Thoracic aorta (tissue), 2 donors: ENCODE measurements at places on chromosomes 1 and 21.

- DNase-seq = no peak
These were observed at the start of gene SFN for GRCh38 chr1:26862781-26863684. TSS of gene SFN (plus strand) at chr1:26863149. CDS start at chr1:26863213, 64 bp downstream.

- DNase-seq = no peak
These were observed 758 bp upstream of the CNTN2 start for GRCh38 chr1:205041998-205042910.

DNA sequence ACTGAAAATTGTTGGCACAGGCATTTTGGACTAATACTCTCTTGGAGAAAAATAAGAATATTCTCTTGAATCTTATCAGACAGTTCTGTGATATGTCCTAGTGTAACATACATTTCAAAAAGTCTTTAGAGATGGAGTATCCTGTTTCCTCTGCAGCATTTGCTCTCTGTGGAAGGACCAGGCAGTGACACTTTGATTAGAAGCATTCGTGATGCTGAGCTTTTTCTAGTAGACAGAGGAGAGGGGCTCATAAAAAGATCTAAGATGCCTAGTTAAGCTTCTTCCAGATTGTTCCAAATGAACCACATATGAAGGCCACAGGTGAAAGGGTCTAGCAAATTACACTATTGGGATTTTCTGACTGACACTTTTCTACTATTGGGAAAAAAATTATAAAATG lies 120.3 kb downstream of the C1orf21 start:
- no peak for DNase-seq

DNA sequence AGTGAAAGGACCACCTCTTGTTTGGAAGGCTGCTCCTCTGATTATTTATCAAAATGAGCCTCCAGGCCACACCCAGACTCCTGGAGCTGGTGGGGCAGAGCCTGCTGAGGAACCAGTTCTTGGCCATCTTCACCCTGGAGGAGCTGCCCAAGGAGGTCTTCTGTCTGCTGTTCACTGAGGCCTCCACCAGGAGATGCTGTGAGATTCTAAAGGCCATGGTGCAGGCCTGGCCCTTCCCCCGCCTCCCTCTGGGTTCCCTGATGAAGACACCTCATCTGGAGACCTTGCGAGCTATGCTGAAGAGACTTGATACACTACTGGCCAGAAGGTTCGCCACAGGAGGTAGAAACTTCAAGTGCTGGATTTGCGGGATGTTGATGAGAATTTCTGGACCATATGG lies 61.7 kb upstream of the GJA8 start:
- no peak for DNase-seq

DNA sequence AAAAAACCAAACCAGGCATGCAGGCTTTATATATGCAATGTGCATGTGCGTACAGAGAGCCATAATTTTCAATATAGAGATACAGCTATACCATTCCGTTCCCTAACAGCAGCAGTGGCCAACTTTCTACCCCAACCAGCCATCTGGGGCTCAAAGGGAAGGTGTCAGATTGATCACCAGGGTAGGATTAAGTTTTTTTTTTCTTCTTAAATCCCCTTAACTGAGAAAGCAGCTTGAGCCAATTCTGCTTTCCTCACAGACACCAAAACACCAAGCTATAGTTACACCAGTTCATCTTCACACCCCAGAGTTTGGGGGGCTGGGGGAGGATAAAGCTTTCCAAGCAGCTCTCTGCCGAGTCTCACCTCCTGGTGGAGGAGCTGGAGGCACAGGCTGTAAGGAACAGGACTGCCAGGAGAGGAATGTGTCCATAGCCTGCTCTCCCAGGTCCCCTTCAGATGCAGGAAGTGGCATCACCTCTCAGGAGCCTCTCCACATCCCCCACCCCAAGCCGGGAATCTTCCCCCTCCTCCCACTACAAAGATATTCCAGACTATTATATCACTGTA lies 87.9 kb downstream of the SSBP3 start:
- DNase-seq = no peak

DNA sequence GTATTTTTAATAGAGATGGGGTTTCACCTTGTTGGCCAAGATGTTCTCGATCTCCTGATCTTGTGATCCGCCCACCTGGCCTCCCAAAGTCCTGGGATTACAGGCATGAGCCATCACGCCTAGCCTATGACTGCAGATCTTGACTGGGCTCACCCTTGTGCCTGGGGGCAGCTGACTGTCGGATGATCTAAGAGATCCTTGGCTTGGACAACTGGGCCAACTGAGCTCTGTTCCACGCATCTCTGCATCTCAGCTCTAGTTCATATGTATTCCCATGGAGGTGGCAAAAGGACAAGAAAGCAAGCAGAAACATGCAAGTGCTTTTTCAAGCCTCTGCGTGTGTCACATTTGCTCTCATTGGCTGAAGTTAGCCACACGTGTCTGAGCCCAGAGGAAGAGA lies 75.8 kb upstream of the SELENON start:
- no peak for DNase-seq

DNA sequence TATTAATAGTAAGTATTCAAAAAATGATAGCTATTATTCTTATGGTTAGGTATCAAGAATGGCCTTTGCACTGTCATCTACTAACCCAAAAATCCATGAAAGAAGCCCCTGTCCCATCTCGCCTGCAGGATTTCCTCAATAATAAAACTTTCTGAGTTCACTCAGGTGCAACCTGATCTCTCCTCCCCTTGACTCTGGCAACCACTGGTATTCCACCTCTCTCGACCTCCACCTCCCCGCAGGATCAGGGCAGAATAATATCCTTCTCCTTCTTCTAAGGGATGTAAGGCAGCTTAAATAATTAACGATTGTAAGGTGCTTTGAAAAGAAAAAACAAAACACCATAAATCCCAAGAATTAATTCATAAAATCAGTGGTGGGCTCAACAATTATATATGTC lies 359.3 kb downstream of the PLPP3 start:
- DNase-seq = no peak

GRCh38 chr1:150843474-150843873 lies 32.9 kb downstream of the ARNT start:
- no peak for DNase-seq

DNA sequence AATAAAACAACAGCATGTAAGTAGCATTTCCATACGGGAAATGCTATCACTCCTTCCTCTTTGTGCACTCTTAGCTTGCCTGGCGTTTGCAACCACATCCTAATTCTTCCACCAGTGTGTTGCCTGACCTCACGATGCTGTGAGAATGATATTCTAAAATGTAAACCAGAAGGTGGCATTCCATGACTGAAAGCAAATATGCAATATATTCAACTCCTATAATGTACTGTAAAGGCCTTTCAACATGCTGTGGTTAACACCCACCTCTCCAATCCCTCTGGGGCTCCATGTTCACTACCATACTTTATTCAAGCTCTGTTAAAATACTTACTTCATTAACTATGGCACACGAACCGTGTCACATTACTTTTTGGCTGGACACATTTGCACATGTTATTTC lies 420.6 kb upstream of the DEPDC1 start:
- no peak for DNase-seq

DNA sequence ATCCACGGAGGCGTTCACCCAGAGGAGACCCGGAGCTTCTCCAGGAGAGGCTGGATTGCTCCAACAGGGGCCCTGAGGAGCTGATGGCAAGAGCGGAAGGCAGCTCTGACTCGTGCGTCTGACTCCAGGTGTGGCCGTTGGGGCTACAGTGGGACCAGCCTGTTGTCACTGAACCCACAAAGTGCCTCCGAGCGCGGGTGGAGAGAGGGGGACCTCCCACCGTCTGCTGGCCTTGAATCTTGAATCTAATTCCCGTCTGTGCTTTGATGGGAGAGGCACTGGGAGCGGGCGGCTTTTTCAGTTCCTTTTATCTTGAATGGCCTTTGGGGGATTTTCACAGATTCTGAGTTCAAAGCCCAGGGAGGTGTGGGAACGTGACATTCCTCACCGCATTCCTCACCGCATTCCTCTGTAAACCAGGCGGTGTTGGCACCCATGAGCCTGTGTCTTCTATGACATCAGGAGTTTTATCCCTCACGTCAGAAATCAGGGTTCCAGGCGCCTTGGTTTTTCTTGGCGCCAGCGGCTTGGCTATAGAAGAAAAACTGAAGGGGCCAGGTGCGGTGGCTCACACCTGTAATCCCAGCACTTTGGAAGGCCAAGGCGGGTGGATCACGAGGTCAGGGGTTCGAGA lies 39.2 kb upstream of the COL18A1 start:
- DNase-seq = no peak

DNA sequence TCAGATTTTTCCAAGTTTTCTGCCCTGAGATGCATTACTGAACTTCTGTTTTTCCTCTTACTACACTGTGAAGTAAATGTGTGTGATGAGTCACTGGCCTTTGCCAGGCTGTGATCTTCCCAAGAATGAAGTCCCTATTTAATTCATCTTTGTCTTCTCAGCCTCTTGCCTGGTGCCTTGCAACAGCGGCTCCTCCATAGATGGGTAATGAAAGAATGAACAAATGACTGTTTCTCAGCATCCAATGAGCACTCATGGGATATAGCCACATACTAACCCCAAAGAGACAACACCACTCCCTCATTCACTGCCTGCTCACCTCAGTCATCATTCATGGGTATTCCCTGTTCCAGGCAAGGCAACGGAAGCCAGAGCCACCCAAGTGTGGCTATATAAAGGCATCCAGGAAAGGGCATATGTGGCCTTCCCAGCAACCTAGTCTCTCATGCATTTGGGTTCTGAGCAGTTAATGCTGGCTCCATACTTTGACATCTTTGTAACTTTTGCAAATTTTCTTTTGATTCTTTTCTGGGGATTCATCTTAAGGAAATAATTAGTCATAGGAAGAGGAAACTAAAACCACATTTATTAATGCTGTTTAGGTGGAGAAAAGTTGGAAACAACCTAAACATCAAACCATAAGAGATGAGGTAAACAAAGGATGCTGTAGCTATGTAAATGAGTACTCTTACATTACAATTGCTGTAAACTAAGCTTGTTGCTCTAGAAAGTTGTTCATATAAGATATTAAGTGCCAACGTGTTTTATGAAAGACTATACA lies 71.9 kb downstream of the HIVEP3 start:
- DNase-seq = no peak

GRCh38 chr21:37631319-37632117 lies 264.9 kb downstream of the DYRK1A start:
- no peak for DNase-seq

- no peak for DNase-seq
These were observed 110.9 kb upstream of the IFFO2 start for GRCh38 chr1:19067182-19067911.

GRCh38 chr1:42504535-42505128 lies 41.5 kb downstream of the CCDC30 start:
- no peak for DNase-seq

DNA sequence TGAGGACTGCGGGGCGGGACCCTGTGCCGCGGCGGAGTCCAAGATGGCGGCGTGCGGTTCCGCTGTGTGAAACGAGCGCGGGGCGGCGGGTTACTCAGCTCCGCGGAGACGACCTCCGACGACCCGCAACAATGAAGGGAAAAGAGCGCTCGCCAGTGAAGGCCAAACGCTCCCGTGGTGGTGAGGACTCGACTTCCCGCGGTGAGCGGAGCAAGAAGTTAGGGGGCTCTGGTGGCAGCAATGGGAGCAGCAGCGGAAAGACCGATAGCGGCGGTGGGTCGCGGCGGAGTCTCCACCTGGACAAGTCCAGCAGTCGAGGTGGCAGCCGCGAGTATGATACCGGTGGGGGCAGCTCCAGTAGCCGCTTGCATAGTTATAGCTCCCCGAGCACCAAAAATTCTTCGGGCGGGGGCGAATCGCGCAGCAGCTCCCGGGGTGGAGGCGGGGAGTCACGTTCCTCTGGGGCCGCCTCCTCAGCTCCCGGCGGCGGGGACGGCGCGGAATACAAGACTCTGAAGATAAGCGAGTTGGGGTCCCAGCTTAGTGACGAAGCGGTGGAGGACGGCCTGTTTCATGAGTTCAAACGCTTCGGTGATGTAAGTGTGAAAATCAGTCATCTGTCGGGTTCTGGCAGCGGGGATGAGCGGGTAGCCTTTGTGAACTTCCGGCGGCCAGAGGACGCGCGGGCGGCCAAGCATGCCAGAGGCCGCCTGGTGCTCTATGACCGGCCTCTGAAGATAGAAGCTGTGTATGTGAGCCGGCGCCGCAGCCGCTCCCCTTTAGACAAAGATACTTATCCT lies 430 bp downstream of the RBM15 start:
- DNase-seq = peak; percentile 21

DNA sequence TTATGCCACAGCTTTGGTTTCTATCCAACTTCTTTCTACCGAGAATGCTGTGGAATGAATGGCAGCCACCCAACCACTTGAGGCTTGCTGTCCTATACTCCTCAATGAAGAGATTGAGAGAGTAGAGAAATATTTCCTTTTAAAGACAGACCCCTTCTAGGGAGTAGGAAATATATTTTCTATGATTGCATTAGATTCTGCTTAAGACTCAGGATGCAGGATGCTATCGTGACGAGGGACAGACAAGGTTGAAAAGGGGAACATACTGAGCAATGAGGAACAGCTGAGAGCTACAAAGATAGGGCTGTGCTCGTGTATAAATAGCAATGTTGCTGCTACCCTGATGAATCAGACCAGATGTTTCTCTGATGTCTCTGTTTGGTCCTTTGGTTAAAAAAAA lies 7.1 kb upstream of the RASAL2 start:
- no peak for DNase-seq

GRCh38 chr1:230105754-230106625 lies 39.0 kb downstream of the GALNT2 start:
- no peak for DNase-seq

DNA sequence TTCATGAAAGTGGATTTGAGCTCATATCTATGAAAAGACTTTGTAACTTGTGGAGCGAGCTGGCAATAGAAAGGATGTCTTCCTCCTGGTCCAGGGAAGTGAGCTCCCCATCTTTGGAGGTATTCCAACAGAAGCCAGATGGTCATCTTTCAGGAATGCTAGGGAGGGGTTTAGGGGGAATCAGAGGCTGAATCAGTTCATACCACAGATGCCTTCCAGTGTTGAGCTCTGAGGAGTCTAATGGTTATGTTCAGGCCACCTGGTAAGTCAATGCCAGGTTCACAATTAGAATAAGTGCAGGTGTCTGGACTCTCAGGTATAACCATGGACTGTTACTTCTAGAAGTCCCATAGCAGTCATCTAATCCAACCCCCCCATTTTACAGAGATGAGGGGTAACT lies 119.1 kb downstream of the ACTL8 start:
- DNase-seq = no peak

- no peak for DNase-seq
These were observed 54.7 kb upstream of the ZRANB2 start for GRCh38 chr1:71135571-71135970.

GRCh38 chr1:104921525-104921924 lies 1171.8 kb downstream of the AMY1C start:
- DNase-seq = no peak

GRCh38 chr1:12448746-12449177 lies 169.2 kb downstream of the DHRS3 start:
- DNase-seq = no peak

DNA sequence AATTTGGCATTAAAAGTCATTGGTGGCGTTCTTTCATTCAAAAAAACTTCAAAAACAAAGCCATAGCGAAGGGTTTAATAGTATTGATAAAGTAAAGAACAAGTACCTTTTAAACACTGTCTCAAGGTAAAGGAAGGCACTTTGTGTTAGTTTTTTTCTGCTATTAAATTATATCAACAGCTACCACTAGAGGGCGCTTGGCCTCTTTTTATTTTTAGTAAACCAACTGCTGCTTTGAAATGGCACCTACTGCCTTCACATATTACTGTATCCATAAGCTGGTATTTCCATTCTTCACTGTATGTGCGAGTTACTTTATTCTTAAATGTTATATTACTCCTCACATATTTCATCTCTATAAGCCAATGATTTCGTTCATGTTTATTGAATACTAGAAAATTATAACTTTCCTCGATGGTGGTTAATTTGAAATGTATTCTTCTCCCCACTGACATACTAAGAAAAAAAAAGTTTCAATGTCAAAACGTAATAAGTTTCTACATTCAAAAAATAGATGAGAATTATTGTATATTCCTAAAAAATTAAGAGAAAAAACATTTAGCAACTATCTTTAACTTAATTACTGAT lies 125.7 kb upstream of the CXADR start:
- DNase-seq = no peak
